Stimulated activated CD8-positive, alpha-beta memory T cell treated with anti-CD3 and anti-CD28 coated beads, Interleukin-7, amount 100 ng/mL, for 24 hours (primary cell): ENCODE measurements at places on chromosomes 5 and 9.

DNA sequence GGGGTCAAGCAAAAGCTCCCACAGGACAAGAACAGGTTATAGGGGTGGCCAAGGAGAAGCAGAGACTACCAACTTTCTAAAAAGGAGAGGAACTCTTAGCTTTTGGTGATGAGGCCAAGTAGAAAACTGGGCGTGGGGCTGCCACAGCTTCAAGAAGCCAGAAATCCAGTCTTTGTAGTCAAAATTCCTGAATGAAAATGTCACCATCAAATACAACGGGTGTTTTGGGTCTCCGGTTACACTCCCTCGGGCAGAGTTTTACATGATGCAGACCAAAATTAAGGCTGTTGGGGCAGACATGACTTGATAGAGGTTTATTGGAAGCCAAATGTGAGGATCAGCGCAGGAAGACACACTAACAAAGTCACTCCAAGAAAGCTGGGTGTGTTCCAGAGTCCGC, 29.4 kb upstream of the N4BP3 start:
- no peak for DNase-seq

GRCh38 chr5:12659686-12660085, 755.4 kb upstream of the CTNND2 start:
- no peak for DNase-seq

DNA sequence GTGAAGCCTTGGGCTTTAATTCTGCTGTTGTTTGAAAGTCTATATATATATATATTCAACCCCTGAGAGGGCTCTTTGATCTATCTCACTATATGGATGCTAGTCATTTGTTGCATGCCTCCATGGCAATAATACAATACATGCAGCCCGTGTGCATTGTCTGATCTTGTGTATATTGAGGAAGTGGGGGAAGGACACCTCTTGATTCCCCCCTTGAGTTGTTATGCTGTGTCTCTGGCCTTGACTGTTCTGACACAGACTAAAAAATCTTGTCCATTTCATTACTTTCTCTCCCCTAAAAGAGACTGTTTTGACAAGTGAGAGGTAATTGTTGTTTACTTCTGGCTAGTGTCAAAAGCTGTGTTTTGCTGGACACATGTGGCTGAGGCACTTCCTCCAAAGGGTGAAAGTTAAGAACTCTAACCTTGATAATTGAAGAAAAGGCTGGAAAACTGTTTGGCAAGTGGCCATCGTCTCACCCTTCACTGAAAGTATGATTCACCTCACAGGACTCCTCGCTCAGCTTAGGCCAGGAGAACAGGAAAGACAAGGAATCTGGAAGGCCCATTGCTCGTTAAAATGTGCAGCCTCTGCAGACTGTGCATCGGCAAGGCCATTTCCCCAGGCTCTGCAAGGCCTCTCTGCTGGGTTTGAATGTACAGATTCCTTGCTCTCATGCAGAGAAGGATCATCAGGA, 304.0 kb downstream of the PRELID2 start:
- no peak for DNase-seq

DNA sequence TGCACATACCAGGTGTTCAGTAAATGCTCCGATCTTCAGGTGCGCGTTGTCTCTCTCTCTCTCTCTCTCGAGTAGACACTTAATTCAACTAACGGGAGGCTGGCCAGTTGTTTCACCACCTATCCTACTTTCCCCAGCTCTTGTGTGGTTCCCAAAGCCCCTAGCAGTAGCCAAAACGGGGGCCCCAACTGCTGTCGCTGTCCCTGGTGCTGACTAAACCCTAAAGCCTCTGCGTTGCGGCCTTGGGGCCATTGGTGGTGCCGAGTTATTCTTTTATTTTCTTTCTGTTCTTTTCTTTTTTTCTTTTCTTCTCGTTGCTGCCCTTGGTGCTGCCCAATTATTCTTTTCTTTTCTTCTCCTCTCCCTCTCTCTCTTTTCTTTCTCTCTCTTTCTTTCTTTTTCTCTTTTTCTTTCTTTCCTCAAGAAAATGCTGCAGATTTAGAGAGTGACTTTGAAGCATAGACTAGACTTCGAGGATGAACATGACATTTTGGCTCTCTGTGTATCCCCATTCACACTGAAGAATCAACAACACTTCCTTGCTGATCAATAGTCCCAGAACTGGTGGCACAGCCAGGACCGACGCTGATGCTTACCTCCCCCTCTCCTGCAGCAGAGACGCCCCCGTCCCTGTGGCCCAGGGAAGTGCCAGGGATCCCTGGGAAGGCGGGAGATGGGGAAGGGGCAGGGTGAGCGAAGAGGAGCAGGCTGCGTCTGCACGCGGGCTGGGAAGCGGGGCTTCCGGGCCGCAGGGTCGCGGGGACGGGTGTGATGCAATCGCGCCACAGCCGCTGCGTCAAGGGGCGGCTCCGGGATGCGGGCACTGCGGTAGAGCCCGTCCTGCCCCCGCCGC, at the start of gene FBLL1:
Gene FBLL1 (plus strand): TSS at position 785 of the 853 bp plus-strand sequence. CDS start 200 bp downstream, outside the sequence.
- DNase-seq: peak; percentile 9

- DNase-seq: no peak
Measured at GRCh38 chr5:168184103-168184502, 107.3 kb upstream of the WWC1 start.

DNA sequence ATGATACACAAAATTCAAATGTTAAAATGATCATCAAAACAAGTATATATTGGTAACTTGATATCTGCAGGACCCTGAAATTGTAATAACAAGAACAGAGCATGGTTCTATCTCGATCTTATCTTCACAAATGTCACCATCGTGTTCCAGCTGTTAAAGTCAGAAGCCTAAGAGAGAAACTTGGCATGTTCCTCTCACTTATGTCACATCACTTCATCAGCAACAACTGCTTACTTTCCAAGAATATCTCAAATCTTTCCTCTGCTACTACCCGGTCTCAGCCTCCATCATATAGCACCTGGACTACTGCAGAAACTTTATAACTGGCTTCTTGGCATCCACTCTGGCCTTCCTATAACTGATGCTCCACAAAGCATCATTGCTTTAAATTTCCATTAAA, 84.9 kb downstream of the FBN2 start:
- DNase-seq: no peak
